ENCODE measurements at places on chromosomes 16 and 17.

- no peak for DNase-seq
Observed at GRCh38 chr17:50330151-50330775, 15.7 kb upstream of the XYLT2 start.

DNA sequence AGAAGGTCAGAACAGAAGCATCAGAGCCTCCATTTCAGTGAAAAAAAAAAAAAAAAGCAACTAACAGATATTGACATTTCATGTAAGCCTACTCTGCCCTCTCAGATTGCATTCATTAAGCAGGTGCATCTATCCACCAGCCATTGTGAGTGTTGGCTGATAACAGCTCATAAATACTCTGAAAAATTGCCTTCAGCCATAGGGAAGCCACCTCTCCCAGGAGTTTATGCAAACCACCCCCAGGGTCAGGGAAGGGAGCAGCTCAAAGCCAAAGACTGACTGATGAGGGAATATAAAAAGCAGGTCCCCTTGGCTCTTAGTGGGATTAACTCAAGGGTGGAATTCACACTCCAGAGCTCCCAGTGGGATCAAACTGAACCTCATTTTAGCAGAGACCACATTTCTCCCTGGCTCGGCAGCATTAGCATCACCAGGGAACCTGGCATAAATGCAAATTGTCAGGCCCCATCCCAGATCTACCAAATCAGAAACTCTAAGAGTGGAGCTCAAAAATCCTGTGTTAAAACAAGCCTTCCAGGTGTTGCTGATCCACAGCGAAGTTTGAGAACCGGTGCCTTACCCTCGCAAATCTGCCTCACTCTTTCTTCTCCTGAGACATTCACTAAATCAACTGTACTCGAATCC, 14.2 kb downstream of the APOH start:
- DNase-seq = no peak

GRCh38 chr17:21677126-21677910, 15.0 kb upstream of the KCNJ18 start:
- no peak for DNase-seq

DNA sequence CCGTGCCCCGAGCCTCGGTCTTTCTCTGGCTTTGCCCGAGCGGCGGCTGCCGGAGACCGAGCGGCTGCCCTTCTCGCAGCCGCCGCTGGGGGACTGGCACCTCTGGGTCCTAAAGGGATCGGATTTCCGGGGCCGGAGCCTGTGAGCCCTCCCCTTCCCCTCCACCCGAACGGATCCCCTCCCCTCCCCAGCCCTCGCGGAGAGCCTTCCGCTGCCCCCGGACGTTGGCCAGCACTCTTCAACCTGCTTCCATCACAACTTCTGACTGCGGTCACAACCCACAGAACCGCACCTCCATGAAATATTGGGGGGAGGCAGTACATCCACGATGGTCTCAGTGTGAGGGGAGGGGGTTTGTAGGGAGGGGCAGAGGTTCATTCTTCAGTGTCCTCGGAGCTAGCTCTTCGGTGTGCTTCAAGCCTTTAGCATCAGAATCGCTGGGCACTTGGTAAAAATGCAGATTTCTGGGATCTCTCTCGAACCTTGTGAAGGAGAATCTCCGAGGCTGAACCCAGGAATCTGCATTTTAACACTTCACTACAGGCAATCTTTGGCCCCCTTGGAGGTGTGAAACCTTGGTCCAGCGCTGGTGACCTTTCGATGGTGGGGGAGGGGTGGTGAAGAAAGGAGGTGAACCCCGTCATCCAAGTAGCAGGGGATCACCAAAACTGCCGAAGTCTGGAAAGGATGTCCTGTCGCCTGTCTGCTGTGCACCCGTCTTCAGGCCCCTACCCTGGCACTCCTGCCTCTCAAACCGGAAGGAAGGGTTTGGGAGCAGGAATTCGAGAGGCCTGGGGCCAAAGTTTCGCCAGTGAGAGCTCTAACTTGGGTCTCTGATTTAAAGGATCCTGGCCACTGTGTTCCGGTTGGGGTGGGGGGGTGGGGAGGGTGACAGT, 812 bp upstream of the PPP1R9B start:
- DNase-seq = peak; percentile 93

GRCh38 chr16:4535627-4536108, 2.9 kb downstream of the CDIP1 start:
- no peak for DNase-seq

DNA sequence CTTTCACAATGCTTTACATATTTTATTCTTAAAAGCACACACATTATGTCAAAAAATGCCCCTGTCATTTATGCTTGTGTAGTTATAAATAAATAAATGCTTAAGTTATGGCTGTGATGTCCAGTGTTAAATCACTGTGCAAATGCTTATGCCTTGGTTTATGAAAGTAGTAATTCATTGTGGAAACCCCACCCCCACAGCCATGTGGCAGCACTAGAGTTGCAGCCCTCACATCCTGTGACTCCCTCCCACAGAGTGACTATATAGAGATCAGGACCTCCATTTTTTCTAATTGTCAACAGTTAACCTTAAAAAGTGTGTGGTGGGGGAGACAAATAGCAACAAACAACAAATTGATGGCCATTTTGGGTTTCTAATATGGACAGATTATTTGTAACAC, 2.4 kb downstream of the SKAP1 start:
- DNase-seq = no peak

- DNase-seq = no peak
Observed at GRCh38 chr16:2490190-2491105, 15.5 kb downstream of the TBC1D24 start.

DNA sequence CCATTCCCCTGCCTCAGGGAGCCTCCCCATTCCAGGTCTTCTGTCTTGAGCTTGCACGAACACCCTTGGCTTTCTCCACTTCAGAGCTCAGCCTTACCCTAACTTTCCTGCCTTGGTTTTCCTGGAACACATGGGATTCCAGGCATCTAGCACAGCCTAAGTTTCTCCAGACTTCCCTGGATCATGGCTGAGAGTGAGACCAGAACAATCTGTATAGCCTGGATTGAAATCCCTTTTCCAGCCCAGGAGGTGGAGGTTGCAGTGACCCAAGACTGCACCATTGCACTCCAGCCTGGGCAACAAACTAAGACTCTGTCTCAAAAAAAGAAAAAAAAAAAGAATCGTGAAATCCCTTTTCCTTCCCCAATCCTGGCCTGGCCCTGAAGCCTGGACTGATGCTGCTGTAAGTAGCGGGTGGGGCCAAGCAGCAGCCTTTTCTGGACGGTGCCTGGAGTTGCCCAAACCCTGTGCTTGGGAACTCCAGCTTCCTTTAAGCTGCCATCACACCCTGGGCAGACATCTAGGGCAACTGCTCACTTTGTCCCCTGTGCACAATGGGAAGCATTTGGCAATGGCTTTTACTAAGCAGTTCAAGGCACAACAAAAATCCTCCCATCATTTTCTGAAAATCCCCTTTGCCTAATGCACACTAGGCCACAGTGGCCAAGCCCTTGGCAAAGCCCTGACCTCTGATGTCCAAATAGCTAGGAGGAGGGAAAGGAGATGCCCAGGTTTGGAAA, 12.0 kb upstream of the SLC16A5 start:
- no peak for DNase-seq

DNA sequence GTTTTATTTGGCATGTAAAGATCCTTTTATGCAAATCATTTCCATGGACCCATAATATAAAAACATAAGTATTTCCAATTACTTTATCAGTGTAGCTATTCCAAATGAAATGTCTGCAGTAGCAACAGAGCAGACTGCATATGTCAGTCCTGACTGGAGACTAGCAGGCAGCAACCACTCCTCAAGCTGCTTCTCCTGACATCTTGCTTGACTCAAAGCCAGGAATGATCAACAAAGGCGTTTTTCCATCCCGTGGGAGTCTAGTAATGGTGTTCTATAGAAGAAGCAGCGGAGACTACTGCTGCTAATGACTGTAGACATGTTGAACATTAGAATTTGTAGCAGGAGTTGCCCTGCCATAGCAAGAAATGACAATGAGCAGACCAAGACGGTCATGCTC, 73.2 kb upstream of the AKTIP start:
- no peak for DNase-seq

GRCh38 chr17:82348434-82348833, 10.6 kb upstream of the TEX19 start:
- no peak for DNase-seq

- DNase-seq = peak; percentile 57
Observed at GRCh38 chr16:66150698-66151482, 215.6 kb upstream of the CDH5 start.

- DNase-seq = peak; percentile 53
Observed at GRCh38 chr17:13030459-13031300, 12.9 kb upstream of the ELAC2 start.

DNA sequence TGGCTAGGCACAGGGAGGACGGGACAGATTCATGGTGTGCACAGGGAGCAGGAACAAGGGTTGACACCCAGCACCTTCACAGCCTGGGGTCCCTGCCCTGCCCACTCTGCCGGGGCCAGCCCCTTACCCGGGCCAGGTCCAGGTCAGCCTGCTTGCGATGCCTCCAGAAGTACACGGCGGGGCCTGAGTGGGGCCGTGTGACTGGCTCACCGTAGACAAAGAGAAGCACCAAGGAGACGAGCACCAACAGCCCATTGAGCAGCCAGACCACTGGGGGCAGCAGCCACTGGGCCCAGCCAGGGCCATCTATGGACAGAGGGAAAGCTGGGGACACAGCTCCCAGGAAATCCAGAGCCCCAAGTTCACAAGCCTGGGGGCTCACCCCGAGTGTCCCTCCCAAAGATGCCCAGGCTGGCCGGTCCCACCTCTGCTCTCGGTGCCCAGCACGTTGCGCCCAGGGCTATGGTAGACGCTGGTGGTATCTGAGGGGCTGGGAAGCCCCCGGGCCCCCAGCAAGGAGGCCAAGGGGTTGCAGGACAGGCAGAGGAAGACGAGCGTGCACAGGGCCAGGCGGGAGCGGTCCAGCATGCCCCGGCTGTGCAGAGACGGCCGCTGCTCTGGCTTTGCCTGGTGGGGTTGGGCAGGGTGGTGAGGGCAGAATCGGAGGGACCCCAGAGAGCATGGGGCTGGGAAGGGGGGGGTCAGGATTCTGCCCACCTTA, 19.8 kb downstream of the SREBF1 start:
- no peak for DNase-seq
